ENCODE measurements at places on chromosomes 13 and 19.

DNA sequence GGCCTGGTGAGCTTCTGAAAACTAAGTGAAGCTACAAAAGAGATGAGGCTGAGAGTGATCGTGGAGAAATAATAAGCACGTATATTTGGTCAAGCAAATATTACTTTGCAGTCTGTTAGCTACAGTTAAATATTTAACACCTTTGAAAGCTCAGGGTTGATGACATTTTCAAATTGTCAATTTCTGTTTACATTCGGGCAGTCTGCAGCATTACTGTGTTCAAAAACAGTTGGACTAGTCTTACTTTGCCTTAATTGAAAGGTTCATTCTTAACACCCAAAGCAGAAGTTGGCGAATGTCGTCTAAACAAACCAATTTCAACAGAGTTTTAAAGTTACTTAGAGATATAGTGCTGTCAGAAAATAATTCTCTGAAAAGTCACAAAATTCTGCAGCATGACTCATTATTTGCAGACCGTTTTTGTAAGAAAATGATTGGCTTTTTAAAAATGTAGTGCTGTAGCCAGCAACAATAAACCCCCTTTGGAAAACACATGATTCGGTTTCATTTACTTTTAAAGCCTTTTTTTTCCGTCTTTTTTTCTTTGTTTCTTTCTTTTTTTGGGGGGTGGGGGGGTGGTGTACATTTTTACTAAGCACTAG is 549.0 kb downstream of the GPC6 start:
- no peak for DNase-seq

GRCh38 chr19:18171605-18172327 is 1.8 kb upstream of the IFI30 start:
- DNase-seq = no peak

DNA sequence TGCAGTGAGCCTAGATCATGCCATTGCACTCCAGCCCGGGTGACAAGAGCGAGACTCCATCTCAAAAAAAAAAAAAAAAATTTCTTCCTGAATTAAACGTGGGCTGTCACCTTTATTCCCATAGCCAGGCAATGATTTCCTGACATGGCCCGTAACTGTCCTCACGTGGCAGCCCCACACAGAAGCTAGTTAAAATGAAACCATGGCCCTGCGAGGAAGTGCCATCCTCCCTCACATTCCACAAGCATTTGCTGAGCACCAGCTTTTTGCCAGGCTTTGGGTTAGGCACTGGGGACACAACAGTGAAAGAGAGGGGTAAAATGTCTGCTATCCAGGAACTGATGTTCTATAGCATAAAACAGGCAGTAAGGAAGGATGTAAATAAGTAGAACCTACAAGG is 13.2 kb upstream of the FBXO27 start:
- DNase-seq = no peak

DNA sequence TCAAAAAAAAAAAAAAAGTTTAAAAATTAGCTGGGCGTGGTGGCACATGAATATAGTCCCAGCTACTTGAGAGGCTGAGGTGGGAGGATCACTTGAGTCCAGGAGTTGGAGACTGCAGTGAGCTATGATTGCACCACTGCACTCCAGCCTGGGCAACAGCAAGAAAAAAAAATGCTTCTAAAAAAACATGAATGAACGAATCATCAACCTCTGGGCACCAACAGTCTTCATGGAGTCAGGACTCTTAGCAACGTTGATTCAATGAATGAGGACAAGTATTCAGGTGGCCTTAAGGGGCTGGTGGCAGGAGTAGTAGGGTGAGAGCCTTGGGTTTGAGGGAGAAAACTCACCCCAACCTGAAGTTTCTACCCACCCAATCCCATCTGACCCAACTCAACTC is 20.6 kb upstream of the OLFM2 start:
- no peak for DNase-seq

DNA sequence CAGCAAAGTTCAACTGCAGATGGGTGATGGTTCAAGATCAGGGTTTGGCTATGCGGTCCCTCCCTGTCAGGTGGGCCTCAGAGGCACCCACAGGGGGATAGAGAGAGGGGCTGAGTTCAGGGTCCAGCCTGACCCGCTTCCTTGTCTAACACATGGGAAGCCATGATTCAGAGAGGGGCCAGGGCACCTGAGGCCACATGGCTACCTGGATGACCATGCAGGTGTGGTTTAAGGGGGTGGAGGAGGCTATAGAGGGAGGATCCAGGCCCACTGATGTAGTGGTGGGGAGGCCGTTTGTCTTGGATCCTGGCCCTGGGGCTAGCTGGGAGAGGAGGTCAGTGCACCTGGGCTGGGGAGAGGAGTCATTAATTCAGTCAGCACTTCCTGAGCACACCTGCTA is 56.7 kb downstream of the ZNF536 start:
- DNase-seq = no peak

DNA sequence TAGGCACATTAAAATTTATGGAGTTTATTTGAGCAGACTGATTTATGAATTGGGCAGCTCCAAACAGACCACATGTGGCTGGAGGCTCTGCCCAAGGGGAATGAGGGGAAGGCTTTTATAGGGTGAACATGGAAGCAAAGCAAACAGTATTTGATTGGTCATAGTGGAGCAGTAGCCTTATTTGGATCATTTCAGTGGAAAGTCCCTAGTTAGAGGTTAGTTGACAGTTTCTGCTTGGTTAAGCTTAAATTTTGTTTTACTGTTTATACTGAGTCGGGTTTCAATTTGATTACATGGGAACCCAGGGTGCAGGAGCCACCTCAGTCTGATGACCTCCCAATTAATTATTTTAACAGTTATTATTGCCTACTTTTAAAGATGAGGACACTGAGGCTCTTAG is 140.5 kb downstream of the NDFIP2 start:
- no peak for DNase-seq

DNA sequence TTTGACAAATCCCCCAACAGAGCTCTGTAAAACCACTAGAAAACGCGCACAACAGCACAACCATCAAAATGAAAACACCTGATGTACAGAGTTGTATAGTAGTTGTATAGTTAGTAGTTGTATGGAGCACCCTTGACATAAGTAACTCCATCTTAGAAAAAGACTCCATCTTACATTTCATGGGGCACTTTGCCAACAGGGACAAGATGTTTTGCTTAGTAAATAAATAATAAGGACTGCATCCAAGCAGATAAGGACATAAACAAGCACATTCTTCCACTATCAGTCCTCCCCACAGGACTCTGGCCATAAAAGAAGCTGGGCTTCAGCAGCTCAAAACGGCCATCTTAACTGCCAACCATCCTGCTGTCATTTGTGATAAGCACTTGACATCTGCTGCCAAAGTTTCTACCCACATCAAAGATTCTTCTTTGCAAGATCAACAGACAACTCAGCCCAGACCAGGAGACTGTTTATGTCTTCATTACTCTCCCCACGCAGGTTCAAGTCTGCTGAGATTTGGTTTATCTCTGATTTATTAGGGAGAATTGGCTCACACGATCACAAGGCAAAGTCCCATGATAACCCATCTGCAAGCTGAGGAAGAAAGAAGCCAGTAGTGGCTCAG is 20.7 kb upstream of the ZNF331 start:
- no peak for DNase-seq

GRCh38 chr13:50989476-50989875 is 79.9 kb downstream of the RNASEH2B start:
- DNase-seq = no peak

GRCh38 chr13:74372511-74372910 is 238.3 kb upstream of the KLF12 start:
- no peak for DNase-seq

- DNase-seq = no peak
Observed at GRCh38 chr13:71260246-71260645, 606.8 kb downstream of the DACH1 start.

- DNase-seq = no peak
Observed at GRCh38 chr13:44188257-44188656, 185.4 kb upstream of the SERP2 start.

GRCh38 chr19:29212356-29212647 is 649 bp downstream of the UQCRFS1 start:
- DNase-seq = no peak

- DNase-seq = no peak
Observed at GRCh38 chr13:43368003-43368402, 344.6 kb downstream of the DNAJC15 start.

GRCh38 chr19:50486823-50487515 is 10.3 kb upstream of the GARIN5A start:
- no peak for DNase-seq

GRCh38 chr13:92901739-92902138 is 324.9 kb upstream of the GPC6 start:
- DNase-seq = no peak

DNA sequence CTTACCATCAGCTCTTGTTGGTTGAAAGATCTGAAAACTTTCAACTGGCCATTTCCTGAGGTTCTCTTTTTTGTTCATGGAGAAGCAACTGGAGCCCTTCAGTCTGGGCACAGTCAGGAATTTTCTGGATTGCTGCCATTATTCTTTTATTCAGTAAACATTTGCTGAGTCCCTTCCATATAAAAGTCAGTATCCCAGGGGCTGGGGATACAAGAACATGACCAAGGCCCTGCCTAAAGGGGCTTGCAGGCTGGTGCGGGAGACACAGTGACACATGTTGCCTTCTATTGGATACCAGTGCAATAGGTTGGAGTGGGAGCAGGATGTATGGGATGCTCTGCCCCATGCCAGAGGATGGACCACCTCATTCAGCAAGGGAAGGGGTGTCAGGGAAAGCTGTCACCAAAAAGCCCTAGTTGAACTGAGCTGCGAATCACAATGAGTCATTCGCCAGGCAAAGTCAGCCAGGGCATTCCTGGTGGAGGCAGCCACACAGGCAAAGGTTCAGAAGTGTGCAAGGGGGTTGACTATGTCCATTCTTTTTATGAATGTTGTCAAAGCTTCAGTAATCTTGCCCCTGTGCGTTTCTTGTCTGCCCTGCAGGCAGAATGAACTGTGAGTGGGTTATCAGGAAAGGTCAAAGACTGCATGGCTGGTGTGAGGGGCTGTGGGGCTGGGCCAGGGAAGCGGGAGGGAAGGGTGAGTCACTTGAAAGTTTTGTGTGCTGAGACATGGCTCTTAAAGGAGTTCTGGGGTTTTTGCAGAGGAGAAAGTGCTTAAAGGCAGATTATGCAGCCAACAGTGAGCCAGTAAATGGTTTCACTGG is 395.9 kb downstream of the KCNRG start:
- DNase-seq = no peak

DNA sequence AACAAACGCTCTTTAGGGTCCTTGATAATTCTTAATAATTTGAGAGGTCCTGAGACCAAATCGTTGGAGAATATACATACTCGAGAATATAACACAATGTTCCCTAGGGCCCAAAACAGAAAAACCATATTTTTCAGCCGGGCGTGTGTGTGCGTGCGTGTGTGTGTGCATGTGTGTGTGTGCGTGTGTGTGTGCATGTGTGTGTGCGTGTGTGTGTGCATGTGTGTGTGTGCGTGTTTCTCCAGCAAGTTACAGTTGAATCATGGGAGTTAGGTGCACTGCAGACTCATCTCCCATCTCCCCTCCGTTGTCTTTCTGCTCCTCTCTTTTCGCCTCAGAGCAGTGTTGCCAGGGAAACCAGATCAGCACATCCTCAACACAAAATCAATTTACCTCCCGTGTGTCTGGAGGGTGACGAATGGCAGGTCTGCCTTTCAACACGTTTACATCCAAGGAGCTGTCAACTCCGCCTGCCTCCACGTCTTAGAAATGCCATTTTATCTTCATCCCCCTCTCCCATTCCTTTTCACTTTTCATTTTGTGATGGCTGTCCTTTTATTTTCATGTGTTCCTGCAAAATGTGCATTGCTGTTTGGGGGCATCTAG is 8.3 kb upstream of the PNMA8B start:
- DNase-seq = no peak

GRCh38 chr19:29524912-29525831 is 622 bp upstream of the VSTM2B start:
- no peak for DNase-seq

DNA sequence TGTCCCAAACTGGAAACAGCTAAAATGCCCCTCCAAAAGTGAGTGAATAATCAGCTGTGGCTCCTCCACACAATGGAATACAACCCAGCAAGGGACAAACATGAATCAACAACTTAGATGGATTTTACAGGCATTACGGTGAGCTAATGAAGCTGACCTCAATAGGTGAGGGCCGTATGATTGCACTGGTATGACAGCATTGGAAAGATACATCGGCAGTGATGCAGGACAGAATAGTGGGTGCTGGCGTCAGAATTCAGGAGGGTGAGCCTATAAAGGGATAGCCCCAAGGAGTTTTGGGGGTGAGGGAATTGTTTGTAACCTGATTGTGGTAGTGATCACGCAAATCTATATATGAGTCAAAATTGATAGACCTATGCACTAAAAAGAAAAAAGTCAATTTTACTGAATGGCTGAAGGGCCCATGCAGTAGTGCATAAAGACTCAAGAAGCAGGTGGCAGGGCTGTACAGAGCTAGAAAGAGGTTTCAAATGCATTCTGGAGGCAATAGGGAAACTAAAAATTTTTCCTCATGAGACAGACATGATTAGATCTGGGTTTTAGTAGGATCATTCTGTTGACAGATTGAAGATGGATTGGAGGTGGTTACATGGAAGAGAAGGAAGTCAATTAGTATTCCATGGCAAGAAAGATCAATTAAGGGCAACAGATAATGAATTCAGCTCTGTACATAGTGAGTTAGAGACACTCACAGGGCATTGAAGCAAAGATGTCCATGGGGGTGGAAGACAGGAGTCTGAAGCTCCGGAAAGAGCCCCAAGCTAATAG is 90.8 kb downstream of the IRS2 start:
- no peak for DNase-seq

DNA sequence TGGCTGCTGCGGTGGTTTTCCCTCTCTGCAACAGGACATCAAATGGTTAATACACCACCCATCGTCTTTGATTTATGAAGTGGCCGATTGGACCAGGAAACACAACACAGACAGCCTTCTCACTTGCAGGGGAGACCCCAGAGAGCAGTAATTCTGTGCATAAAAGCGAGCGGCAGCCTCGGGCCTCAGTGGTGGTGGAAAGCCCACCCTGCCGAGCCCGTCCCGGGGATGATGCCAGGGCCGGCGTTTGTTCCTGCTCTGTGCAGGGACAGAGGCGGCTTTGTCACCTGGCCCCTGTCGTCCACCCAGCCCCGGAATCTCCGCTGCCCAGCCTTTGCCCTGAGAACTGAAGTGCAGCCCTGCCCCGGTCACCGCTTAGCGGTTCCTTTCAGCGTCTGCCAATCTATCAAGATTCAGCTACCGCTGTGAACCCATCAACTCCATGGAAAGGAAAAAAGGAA is 184.4 kb downstream of the TSHZ3 start:
- no peak for DNase-seq

GRCh38 chr13:30222254-30222653 is 85.1 kb downstream of the KATNAL1 start:
- no peak for DNase-seq
